Stimulated activated CD4-positive, alpha-beta T cell treated with anti-CD3 and anti-CD28 coated beads, Interleukin-15, amount 100 ng/mL, for 1 hour (primary cell): ENCODE measurements at places on chromosomes 4 and X.

- no peak for DNase-seq
Observed at GRCh38 chr4:87633243-87633642, 16.8 kb upstream of the DMP1 start.

GRCh38 chr4:150079081-150079581, 886 bp downstream of the DCLK2 start:
- no peak for DNase-seq

GRCh38 chr4:12579172-12579571, 905.0 kb downstream of the RAB28 start:
- DNase-seq, result no peak

DNA sequence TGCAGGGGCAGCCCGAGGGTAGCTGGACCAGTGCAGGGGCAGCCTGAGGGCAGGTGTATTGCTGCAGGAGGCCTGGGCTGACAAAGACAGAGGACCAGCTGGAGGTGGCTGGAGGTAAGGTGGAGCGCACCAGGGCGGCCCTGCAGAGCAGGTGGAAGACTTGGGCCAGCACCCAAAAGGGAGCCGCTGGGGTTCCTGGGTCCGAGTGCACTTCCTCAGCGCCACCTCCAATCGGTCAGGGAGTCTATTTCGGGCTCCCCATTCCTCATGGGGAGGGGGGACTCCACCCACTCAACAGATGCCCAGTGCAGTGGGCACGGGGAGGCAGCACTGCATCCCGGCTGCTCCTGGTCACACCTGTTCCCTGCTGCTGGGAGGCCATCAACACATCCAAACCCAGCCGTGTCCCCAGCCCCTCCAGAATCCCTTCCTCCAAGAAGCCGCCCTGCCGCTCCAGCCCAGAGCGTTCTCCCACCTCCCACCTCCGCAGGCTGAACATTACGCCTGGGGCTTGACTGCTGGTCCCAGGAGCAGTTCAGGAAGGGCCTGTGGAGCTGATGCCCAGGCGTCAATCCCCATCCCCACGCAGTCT, 1.5 kb downstream of the LRPAP1 start:
- DNase-seq, result no peak
